ENCODE measurements at places on chromosomes 2 and 18.

DNA sequence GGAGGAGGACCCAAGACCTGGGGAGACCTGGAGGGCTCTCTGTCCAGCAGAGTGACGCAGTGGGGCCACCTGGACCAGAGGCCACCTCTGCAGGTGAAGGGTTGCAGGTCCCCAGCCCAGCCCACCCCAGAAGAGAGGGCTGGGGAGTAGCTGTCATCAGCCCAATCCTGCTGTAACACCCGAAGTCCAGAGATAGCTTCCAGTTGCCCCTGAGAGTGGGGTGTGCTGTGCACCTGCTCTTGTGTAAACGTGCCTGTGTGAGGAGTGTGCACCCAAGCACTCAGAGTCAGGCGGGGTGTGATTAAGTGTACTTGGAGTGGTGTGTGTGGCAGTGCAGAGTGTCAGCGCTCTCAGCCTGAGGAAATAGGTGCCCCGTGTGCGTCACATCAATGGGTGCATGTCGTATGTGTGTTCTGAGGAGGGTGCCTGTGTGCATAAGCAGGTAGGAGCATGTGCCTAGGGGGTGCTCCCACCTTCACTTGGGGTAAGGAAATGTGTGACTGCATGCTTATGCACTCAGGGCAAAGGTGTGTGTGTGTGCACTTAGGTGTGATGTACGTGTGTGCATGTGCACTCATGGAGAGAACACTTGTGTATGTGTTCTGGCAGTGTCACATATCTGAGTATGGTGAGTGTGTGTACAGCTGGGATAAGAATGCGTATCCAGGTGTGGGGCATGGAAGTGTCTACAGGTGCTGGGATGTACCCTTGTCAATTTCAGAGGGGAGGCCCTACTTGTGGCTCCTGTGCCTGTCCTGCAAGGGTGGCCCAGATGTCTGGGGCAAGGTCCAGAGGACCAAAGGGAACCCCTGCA lies 672 bp downstream of the ATP6V1B1 start:
- no peak for DNase-seq

- DNase-seq, result no peak
These were observed 10.8 kb downstream of the GPR35 start for GRCh38 chr2:240635998-240636547.

DNA sequence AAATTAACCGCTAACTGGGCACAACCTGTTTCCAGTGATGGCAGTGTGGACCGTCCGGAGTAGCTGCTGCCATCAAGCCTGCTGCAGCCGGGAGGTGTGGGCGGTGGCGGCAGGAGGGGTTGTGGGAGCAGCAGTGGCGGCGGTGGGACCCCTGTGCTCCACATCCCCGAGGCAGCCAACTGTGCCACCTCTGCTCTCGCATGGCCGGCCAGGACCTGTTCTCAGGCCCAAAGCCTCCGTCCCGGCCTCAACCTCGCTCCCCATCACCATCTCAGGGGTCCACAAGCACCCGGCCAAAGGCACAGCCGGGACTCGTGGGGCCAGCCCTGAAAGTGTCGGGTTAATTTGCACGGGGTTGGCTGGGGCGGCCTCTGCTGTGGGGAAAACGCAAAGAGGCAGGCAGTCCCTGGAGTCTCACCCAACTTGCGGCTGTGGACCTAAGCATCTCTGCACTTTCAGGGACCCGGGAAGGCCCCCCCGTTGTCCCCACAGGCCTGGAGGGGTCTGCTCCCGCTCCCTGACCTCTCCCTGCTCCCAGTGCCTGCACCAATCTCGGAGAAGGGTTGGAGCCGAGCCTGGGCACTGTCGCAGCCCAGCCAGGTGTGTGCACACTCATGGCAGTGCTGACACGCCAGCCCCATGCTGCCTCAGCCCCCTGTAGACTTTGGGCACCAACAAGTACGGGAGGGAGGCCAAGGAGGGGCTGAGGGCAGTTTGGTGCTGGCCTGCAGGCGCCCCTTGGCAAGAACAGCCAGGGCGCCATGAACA lies 44.4 kb upstream of the PEX13 start:
- DNase-seq, result no peak

- no peak for DNase-seq
These were observed 2.5 kb upstream of the IL36RN start for GRCh38 chr2:113056521-113056920.

DNA sequence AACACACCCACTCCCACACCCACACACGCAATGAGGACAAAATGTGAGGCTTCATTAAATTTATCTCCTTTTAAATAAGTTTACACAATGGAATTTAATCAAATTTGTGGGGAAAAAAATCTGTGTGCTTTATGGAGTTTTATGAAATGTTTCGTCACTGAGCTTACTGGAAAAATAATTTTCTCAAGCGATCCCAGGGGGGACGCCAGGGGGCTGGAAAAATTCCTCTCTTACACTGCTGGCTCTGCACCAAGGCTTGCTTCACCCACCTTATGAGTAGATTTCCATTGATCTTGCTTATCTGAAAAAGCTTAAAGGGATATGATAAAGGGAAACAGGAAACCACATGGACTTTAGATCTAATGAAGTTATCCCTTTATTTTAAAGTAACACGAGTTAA lies 95.5 kb downstream of the CABYR start:
- DNase-seq, result no peak

GRCh38 chr18:48031641-48032040 lies 101.2 kb upstream of the SMAD2 start:
- DNase-seq, result no peak

DNA sequence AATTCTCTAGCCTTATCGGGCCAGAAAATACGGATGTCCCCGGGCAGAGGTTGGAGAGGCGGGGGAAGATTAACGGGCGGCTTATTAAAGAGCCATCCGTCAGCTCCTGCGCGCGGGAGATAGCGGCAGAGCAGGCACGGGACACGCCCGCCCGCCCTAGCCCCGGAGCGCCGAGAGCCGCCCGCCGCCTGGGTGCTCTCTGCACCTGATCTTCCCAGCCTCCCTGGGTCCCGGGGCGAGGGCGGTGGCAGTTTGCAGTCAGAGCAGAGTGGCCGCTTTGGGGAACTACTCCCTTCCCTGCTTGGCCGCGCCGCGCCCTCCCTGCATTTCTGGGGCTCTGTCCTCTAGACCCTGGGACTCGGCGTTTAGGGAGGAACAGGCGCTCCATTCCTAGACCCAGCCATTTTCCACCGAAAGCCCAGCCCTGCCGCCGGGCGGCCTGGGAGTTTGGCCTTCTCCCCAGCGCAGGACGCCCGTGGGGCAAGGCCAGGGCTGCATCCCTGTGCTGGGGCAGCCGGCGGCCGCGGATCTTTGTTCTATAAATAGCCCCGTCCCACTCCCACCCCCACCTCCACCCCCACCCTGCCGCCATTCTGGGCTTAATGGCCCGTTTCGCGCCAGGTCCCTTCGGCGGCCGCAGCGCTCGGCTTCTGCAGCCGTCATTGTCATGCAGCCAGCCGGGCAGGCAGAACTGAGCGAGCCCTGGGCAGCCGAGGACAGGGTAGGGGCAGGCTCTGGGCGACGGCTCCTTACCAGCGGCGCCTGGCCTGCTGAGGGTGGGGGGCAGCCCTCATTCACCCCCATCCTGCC lies 6.6 kb downstream of the GAD1 start:
- no peak for DNase-seq

GRCh38 chr2:15673919-15674636 lies 82.4 kb downstream of the DDX1 start:
- no peak for DNase-seq

DNA sequence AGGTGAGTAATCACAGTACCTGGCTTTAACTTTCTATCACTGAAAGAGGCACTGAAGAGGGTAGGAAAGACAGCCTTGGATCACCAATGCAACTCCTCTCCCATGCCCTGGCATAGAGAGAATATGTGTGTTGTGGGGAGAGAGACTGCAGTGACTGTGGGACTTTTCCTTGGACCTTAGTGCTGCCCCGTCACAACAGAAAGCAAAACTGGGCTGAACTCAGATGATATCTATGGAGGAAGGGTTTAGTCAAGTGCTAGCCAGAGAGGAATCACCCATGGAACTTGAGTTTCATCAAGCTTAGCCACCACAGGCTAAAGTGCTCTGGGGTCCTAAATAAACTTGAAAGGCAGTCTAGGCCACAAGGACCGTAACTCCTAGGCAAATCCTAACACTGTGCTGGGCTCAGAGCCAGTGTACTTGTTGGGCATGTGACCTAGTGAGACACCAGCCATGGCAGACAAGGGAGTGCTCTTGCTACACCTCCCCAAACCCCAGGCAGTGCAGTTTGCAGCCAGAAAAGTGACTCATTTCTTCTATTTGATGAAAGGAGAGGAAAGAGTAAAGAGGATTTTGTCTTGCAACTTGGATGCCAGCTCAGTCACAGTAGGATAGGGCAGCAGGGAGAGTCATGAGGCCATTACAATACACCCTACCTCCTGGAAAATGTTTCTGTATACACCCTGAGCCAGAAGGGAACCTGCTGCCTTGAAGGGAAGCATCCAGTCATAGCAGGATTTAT lies 105.8 kb upstream of the SPOPL start:
- peak; percentile 9 for DNase-seq

DNA sequence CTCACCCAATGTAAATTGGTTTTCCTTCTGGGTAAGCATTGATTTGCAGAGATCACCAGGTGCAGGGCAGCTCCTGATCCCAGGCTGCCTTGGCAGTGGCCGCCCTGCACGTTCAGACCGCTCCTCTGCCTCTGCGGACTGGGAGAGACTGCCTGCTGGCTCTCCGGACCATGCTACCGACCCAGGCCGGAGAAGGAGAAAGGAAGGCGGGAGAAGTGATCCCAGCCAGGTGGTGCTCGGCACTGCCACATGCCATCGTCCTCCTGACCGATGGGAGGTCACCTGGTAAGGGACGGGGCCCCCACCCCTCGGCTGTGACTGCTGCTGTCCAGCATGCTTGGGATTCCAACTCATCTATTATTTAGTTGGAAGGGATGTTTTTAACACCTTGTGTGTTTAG lies 108.1 kb upstream of the POU3F3 start:
- DNase-seq, result no peak

DNA sequence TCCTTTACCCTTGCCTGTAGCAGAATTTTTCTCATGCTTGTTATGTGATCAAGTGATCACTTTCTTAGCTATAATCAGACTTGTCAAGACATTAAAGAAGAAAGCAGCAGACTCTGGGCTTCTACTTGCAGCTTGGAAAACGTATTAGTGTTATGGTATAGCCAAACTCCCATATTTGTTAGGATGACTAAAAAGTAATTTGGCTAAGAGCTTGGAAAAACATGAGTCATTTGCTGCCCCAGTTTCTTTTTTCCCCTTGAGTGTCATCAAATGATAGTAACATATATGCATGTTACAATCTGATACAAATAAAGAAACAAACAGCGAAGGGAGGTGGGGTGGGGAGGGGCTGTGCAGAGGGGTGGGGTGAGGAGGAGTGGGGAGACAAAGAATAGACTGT lies 155.5 kb downstream of the IKZF2 start:
- peak; percentile 57 for DNase-seq

DNA sequence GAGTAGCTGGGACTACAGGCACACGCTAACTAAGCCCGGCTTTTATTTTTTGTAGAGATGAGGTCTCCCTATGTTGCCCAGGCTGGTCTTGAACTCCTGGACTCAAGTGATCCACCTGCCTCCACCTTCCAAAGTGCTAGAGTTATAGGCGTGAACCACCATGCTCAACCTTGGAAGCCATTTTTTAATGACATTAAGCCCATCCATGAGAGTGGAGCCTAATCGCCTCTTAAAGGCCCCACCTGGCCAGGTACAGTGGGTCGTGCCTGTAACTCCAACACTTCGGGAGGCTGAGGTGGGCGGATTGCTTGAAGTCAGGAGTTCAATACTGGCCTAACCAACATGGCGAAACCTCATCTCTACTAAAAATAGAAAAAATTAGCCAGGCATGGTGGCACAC lies 41.6 kb upstream of the TFCP2L1 start:
- DNase-seq, result no peak

GRCh38 chr2:25651066-25651465 lies 22.3 kb downstream of the DTNB start:
- DNase-seq, result peak; percentile 29

DNA sequence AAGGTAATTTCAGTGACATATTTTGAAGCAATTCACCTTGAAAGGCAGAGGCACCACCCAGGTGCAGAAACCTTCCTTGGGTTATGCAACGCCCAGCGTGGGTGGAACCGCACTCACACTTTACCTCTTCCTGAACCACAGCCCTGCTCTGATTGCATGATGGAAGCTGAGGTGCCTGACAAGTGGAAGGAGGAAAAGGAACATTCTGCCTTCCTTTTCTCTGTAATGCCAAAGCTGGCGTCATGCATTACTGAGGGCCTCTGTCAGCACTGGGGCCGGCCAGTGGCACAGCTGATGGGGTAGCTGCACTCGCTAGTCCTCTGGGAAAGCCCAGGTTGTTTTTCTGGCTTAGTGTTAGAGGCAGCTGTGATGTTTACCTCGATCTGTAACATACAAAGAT lies 266.5 kb downstream of the NEDD4L start:
- DNase-seq, result no peak

- peak; percentile 85 for DNase-seq
These were observed 209.1 kb downstream of the CTNNA2 start for GRCh38 chr2:79721966-79722365.

DNA sequence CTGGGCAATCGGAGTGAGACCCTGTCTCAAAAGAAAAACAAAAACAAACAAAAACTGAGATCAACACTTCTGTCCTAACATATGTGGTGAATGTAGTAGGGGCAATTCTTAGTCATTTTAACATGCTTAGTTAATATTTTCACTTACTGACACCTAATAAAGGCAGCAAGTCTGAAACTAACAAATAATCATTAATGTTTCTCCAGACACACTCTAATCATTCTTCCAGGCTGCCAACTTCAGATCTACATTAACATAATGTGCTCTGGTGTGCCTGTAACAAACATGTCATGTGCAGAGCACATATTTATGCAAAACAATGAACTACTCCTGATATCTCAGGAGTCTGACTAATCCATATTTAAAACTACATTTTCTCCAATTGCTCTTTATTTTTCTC lies 6.0 kb downstream of the KRCC1 start:
- no peak for DNase-seq

DNA sequence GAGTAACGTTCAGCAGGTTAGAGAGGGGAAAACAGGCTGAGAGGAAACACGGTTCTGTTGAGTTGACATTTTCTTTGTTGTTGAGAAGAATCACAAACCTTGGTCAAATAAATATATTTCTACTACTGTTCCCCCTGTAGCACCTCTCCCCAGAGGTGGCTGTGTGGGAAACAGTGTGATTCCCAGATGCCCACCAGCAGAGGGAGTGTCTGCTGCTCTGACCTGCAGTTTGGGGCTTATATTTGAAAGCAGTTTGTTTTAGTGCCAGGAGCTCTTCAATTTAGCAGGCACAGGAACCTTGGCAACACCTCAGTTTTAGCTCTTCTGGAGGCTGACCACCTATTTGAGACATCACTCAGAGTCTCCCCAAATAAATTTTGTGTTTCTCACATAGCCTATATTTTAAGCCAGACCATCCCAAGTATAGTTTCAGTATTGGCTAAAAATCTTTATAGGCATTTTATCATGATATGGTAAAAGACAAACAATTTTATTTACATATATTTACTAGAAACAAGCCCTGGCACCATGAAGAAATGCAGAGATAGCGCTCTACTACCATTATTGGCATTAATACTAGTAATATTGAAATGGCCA lies 75.7 kb downstream of the PIK3C3 start:
- DNase-seq, result peak; percentile 15
